Naive thymus-derived CD4-positive, alpha-beta T cell (primary cell): ENCODE measurements at places on chromosomes 5 and 9.
A peak's percentile ranks its signal among the peaks of the same experiment; 100 is the strongest.

DNA sequence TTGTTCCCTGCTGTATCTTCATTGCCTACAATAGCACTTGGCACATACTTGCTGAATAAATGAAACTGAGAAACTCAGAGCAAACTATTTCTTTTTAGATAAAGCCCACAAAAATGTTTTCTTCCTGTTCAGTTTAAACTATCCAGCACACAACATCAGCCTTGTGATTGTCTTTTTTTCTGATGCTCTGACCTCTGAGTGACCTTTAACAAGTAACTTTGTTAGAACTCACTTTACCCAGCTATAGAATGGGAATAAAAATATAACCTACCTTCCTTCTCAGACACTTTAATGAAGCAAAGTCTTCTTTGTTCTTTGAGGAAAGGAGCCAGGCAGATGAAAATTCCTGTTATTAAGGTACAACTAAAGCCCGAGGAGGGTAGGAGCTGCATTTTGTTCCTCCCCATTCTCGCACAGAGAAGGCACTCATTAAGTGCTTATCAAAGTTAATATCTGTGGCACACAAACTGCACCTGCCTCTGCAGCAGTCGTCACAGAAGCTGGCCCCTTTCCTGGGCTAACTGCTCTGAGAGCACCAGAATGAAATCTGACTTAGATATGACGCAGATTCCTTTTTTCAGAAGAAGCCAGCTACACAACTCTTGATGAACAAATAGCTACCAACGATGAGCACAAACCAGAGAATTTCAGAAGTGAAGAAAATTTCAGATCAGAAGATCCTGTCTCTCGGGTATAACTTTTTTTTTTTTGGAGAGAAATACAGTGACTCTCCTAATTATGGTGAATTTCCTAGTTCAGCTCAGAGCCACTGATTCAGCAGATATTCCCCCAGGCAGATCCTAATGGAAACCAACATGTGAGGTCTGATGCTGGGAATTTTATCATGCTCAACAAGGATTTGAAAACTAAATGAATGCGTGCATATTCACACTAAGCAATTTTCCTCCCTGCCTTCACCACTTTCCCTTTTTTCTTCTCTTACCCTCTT, 31.0 kb upstream of the NR3C1 start:
- peak; percentile 82 for DNase-seq

DNA sequence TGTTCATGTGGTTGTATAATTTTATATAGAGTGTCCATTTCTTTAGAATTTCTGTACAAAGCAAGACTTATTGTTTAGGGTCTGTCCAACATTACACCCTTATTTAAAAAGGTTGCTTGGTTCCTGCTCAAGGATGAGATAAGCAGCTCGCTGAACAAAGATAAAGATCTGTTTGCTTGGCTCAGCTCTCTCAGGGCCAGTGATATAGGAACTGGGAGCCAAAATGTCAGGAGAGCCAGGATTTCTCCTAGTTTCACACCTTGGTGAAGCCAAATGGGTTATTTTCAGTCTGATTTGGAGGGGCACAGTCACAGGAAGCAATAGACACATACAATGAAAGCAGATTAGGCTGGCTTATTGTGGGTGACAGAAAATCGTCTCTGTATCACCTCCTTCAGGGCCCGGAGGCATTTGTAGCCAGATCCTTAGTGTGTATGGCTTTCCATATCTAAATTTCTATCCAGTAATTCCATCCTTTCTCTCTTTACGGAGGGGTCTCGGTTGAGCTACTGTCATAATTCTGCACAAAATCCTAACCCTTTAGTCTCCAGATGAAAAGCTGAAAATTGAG, 396.4 kb downstream of the TMEM232 start:
- no peak for DNase-seq

DNA sequence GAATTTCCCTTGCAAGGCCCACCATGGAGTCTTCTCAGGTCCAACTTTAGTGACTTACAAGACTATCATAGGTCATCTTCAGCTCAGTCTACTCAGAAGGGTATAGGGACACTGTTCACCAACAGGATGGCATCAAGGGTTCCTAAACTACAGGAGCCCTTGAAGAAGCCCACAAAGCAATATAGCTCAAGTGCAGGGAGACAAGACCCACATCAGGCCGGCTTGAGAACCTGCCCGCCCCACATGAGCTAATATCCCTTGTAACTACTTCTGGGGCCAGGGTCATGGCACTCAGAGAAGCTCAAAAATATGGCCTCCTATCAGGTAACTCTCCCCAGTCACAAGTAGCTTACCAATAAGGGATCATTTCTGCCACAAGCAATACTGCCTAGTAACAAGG, 249.9 kb downstream of the CDK5RAP2 start:
- no peak for DNase-seq

GRCh38 chr9:33988219-33988890, 60.3 kb downstream of the UBAP2 start:
- no peak for DNase-seq

DNA sequence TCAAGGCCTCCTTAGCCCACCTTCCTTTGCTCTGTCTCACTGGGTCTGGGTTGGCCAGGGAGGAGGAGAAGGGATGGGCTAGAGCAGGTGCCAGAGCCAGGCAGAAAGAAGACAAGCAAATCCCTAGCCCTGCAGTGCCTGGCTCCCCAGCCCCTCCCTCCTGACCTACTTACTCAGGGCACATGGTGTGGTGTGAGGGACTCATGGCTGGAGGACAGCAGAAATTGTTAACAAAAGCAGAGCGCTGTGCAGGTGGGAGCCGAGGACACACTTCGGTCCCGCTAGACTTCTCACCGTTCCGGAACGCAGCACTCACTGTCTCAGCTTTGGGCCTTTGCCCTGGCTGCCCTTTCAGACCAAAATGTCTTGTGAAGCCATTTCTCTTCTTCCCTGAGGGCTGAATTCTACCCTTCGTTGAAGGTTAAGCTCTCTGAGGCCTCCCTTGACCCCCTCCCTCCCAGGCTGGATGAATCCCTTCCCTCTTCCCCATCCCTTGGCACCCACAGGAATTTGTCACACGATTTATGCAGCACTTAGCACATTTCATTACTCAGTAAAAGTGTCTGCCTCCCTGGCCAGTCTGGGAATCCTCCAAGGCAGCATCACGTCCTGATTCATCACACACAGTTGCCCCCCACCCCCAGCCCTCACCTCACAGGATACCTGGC, 263.9 kb upstream of the TRPC7 start:
- DNase-seq, result no peak

GRCh38 chr9:20199111-20199510, 410.3 kb upstream of the SLC24A2 start:
- no peak for DNase-seq

- DNase-seq, result no peak
Observed at GRCh38 chr5:54909911-54910870, 75.2 kb downstream of the ESM1 start.

- no peak for DNase-seq
Observed at GRCh38 chr9:77176686-77177142, 620 bp upstream of the VPS13A start.

GRCh38 chr9:126599047-126599650, 14.6 kb upstream of the LMX1B start:
- no peak for DNase-seq

GRCh38 chr5:157978061-157978460, 119.1 kb upstream of the CLINT1 start:
- no peak for DNase-seq

DNA sequence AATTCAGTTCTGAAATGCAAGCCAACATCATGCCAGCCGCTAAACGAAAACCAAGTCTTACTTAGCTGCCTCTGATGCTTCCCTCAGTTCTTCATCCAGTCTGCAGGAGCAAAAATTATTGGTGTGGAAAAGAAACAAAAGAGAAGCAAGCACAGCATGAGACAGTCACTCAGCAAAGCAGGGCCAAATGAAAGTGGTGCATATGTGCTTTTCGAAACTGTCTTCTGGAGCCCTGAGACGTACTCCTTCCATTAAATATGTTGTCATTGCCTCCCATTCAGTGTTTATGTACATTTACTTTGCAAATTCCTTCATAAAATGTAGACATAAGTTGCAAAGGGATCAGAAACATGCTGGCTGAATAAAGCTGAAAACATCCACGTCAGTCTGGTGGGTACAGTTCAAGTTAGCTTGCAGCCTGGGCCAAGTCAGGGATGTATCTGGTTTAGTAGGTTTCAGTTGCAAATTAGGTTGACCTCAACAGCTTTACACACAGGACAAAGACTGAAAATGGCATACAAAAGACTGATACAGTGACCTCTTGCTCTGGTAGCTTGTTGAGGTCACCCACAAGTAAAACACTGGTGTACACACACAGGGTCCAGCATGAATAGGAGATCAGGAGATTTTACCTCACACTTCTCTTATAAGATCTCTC, 139.7 kb upstream of the PCA3 start:
- DNase-seq, result no peak

DNA sequence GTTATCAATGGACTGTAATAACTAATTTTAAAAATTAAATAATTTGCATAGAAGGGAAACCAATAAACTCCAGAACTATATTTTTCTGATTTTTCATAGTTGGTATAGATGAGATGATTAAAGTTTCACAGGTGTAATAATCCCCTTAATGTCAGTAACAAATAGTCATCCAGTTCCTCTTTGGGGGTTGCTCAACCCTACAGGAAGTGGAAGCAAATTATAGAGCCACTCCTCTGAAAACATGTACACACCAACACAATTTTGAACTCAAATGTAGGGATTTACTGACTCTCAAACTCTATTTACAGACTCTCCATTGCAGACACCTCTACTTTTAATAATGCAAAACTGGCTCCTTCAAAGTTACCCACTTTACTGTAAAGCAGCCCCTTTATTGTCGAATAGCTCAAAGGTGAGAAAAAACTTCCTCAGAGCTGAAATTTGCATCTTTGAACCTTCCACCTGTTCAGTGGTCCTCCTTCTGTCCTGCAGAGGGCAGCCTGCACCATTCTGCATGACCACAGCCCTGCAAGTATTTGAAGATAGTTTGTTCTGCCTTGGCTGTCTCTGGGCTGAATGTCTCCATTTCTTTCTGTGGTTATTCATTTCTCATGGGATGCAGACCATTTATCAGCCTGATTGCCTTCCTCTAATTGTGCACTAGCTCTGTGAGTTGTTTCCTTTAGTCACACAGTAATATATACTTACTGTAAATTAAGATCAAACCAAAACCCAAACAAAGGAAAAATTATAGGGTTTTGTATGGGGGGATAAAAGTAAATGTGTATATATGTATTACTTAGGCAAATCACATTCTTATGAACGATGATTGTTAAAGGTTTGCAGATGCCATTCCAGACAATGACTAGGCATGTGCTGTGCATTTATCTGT, 383.2 kb upstream of the SGCD start:
- DNase-seq, result peak; percentile 28

- no peak for DNase-seq
Observed at GRCh38 chr5:14397717-14398116, 183.9 kb upstream of the OTULINL start.

GRCh38 chr5:170219615-170220014, 13.2 kb upstream of the C5orf58 start:
- DNase-seq, result no peak

DNA sequence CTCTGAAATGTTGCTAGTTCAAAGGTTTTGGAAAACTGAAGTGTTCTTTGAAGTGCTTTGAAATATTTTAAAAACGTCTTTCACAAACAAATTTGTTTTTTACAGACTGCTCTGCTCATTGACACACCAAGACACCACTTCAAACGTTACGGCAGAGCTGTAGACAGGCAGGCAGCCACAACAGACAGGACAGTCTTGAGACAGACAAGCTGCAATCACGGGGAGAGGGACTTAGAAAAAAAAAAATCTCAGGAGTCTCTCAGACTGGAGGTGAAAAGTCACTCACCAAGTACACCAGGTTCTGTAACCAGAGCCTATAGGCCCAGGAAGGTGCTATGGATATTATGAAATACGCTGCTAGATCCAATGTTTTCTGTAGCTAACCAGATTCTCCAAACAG, 135.4 kb downstream of the ISL1 start:
- DNase-seq, result no peak

GRCh38 chr5:149680810-149681221, 49.3 kb upstream of the PPARGC1B start:
- no peak for DNase-seq

DNA sequence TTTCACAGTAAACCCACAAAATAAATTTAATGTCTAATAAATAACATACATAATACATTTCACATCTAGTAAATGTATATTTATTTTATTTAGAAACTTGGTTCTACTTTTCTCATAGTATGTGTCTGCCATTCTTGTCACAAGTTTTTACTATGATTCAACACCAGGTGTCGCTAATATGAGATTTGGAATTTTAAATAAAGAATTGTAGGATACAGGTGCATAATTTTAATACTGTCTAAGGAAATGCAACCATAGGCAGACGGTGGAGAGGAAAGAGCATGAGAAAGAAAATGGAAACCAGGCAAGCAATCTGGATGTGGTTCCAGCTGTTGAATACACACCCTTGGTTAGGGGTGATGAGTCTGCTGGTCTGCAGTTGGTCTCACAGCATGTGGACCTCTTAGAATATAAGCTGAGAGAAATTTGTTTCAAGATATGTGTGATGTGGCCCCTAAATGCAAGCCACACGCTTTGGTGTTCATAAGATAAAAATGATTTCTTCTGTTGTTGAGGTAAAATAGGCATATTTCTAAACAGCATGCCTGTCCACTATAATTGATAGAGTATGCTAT, 114.7 kb upstream of the TXNDC8 start:
- DNase-seq, result no peak

- DNase-seq, result no peak
Observed at GRCh38 chr5:143115381-143115780, 288.1 kb downstream of the NR3C1 start.

DNA sequence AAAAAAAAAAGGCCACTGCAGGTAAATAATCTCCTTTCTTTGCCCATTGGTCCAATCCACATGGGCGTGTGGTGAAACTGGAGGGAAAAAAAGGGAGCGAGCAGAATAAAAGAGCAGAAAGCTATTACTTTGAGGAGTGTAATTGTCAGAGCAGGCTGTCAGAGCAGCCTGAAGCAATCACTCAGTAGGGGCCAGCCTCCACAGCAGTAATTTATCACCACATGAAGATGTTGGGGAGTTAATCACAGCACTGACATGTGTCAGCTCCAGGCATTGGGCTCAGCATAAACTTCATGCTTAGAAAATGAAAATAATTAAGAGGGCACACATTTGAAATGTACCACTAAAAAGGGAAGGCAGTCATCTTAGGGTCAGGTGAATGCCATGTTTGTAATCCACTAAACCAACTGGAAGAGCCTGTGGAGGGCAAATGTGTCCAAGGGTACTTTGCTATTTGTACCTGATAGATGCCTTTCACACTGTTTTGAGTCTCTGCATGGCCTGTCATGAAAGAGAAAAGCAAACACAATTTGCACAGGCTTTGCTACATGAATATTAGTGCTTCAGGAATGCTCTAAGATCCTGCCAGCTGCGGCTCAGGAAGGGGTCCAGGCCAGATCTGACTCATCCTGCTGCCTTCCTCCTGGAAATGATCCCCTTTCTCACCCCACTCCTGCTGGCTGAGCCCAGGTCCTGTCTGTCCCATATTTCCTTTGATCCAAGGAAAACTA, 2.9 kb upstream of the PTGER4 start:
- no peak for DNase-seq

GRCh38 chr5:119458911-119459632, 6.8 kb downstream of the HSD17B4 start:
- no peak for DNase-seq

DNA sequence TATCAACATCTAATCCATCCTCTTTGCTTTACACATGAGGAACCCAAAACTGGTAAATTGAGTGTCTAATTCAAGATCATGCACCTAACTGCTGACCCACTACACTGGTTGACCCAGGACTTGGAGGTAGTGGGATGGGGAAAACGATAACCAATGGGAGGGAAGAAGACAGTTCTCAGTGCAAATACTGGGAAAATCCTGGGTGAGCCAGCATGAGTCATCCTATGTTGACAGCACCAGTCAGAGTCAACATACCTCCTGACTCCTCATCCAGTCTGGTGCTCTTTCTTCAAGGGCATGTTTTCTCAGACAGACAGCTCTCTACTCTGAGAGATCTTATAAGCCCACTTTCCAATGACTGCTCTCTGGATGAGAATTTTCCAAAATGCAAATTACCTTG, 232.8 kb upstream of the PTGER4 start:
- DNase-seq, result no peak
